Erythroblast (primary cell): ENCODE measurements at places on chromosomes 4 and X.

DNA sequence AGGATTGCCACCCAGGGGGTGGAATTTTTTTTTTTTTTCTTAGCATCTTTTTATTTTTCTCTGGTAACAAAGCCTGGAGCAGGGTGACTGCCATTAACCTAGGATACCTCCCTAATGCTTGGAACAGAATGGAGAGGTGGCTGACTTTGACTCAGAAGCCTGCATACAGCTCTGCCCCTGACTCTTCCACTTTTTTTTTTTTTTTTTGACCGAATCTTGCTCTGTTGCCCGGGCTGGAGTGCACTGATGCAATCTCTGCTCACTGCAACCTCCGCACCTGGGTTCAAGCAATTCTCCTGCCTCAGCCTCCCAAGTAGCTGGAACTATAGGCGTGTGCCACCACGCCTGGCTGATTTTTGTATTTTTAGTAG is 341 bp upstream of the SLC2A9 start:
- DNase-seq, result no peak

DNA sequence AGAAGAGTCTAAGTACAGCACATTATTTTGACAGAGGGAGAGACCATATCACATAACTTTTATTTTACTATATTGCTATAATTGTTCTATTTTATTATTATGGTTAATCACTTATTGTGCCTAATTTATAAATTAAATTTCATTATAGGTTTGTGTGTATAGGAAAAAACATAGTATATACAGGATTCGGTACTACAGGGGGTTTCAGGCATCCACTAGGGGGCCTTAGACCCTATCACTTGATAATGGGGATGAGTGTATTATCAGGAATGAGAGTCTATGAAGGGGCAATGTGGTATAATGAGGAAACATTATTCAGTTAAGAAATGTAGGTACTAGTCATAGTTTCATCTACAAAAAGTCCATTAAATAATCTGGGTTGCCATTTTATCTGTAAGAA is 833.1 kb downstream of the C4orf33 start:
- DNase-seq, result peak; percentile 1

- no peak for DNase-seq
Measured at GRCh38 chr4:36551697-36552214, 270.3 kb downstream of the DTHD1 start.

DNA sequence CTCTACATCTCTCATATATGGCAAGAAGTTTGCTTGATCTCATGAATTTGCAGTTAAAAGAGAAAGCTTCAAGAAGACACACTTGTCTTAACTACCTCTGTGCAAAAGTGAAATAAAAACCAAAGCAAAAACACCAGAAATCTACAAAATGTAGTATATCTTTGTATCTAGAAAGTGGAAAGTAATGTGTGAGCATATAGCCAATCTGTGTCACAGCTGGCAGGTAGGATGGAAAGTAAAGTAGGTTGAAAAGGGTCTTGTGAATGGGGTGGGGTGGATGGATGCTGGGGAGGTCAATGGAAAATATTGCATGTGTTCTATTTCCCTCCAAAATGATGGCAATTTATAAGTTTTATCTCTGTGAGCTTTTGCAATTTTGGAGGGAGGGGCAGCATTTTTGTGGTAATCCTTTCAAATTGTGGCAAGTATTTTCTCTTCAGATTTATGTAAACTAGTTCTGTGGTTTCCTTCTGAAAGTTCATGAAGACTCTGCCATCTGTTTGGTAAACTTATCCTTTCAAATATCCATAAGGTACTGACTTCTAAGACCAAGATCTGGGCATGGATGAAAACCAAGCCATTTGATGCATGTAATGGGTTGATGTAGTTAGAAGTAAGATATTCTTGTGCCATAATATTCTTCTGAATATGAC is 215.9 kb upstream of the GIMD1 start:
- no peak for DNase-seq

GRCh38 chrX:71992711-71993110 is 82.1 kb downstream of the NHSL2 start:
- no peak for DNase-seq

- DNase-seq, result no peak
Measured at GRCh38 chr4:167221084-167221483, 13.2 kb downstream of the SPOCK3 start.

- no peak for DNase-seq
Measured at GRCh38 chrX:138127314-138127713, 561.4 kb downstream of the ZIC3 start.

- no peak for DNase-seq
Measured at GRCh38 chr4:1503583-1504471, 97.6 kb upstream of the NKX1-1 start.

GRCh38 chrX:32545101-32545500 is 666.2 kb downstream of the DMD start:
- no peak for DNase-seq

DNA sequence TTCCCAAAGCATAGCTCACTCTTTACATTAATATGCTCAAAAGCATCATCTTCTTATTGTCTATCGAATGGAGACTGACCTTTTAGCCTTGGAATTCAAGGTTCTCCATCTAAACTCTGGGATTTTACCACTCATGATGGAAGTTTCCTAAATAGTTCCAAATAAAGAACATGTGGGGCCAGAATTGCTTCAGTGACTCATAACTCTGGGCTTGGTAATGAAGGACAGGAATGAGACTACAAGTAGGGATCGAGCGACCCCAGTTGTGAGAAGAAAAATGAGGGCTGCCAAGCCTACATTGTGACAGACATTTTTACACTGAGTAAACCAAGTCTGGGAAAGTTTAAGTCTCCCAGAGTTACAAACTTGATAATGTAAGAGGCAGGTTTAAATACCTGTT is 269.9 kb downstream of the CBLL2 start:
- no peak for DNase-seq

DNA sequence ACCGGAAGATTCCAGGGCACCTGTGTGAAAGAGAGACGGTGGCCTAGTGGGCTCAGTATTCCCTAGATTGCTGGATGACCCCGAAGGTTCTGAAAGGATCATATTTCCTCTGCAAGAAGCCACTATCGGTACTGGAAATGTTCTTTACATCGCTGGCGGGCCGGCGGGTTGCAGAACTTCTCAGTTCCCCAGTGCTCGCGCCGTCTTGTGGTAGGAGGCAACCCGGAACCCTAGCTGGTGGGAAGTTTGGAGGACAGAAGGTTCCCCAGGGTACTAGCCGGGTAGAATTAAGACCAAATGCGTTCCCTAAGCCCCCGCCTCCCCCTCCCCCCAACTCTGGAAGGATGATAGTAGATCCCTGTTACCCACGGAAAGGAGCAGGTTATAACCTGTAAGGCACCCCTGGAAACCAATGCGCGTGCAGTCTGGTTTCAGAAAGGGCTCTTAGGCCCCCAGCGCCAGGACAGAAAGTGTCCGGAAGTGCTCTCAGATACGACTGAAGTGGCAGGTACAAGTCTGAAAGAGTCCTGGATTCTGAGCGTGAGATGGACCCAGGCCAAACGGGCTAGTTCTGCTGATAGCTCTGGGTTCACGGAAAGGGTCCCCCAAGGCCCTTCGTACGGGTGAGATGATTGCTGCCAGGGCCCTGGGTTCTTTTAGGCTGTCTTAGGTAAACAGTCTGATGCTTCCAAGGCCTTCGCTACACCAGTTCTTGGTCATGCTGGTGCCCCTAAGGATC is 61.7 kb upstream of the DCAF8L1 start:
- no peak for DNase-seq

DNA sequence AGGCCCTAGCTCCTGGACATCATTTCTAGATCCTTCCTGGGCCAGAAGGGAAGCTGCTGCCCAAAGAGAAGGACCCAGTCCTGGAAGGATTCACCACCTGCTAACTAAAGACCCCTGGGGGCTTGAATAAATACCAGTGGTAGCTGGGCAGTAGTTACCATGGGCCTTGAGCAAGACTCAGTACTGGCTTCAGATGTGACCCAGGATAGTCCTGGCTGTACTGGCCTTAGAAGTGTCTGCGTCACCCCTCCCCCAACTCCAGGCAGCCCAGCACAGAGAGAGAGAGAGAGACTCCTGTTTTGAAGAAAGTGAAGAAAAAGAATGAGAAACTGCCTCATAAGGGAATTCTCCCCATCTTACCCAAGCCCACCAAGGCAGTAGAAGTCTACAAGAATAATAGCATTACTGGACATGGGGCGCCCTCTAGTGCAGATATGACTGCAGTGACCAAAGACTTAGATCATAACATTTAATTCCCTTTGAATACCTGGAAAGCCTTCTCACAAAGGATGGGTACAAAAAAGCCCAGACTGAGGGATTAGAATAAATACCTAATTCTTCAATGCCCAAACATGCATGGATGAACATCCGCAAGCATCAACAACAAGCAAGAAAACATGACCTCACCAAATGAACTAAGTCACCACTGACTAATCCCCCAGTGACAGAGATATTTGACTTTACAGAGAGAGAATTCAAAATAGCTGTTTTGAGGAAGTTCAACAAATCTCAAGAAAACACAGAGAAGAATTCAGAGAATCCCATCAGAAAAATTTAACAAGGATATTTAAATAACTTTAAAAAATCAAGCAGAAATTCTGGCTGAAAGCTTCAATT is 171.8 kb downstream of the HNRNPD start:
- peak; percentile 61 for DNase-seq

GRCh38 chr4:3607690-3608552 is 75.7 kb upstream of the LRPAP1 start:
- DNase-seq, result no peak

DNA sequence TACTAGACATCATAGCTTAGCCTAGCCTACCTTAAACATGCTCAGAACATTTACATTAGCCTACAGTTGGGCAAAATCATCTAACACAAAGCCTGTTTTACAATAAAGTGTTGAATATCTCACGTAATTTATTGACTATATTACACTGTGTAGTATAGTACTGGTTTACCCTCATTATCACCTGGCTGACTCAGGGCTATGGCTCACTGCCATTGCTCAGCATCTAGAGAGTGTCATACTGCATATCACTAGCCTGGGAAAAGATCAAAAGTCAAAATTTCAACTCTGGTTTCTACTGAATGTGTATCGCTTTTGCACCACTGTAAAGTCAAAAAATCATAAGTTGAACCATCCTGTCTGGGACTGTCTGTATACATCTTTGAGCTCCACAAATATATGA is 78.6 kb downstream of the CEP44 start:
- no peak for DNase-seq

DNA sequence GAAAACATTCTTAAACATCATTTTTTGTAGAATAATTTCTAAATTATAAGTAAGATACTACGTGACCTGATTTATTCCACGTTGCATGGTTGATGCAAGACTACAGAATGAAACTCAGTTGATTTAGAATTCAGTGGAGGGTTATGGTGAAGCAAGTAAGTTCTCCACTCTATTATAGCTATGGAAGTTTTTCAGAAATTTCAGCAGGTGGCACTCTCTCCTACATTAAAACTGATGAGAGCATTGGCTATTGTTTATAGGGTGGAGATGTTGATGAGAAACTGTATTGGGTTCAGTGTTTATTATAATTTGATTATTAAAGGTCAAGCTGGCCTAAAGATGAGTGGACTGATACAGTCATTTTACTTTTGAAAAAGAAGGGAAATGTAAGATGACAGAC is 88.0 kb downstream of the FNIP2 start:
- peak; percentile 73 for DNase-seq

- peak; percentile 62 for DNase-seq
Measured at GRCh38 chr4:2412885-2413716, 5.3 kb downstream of the ZFYVE28 start.

- no peak for DNase-seq
Measured at GRCh38 chr4:2487632-2488031, 18.7 kb downstream of the RNF4 start.

- DNase-seq, result no peak
Measured at GRCh38 chr4:150229520-150229919, 151.3 kb downstream of the DCLK2 start.

- no peak for DNase-seq
Measured at GRCh38 chr4:89704651-89705395, 132.1 kb downstream of the SNCA start.

- DNase-seq, result no peak
Measured at GRCh38 chr4:1539859-1540600, 133.8 kb upstream of the NKX1-1 start.

GRCh38 chr4:62881210-62881609 is 1528.0 kb downstream of the TECRL start:
- DNase-seq, result no peak

DNA sequence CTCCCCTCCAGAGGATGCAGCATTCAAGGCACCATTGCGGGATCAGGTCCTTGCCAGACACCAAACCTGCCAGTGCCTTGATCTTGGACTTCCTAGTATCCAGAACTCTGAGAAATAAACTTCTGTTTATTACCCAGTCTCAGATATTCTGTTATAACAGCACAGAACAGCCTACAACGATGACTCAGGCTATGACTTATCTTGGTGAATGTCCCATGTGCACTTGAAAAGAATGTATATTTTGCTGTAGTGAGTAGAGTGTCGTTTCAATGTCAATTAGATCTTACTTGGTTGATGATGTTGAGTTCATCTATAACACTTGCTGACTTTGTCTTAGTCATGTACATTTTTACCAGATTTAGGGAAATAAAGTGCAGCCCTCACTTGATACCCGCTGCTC is 34.5 kb upstream of the PGRMC1 start:
- DNase-seq, result no peak

DNA sequence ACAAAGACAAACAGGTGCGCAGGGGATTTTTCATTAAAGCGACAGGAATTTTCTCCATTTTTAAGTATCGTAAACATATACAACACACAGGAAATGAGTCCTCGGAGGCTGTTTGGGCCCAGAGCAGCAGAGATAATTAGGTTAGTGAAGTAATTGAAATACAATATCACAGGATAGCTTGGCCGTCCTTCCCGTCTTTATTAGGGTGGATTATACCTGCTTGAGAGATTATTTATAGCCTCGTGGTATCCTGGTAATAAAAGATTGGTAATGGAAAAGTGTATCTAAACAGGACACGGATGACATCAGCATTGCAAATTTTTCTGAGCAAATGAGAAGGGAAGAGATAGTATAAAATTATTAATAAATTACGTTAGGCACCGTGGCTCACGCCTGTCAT is 68.2 kb downstream of the CRLF2 start:
- no peak for DNase-seq

- DNase-seq, result no peak
Measured at GRCh38 chr4:184011826-184012380, 106.8 kb downstream of the STOX2 start.

GRCh38 chr4:588351-588849 is 12.3 kb upstream of the TMEM271 start:
- no peak for DNase-seq

DNA sequence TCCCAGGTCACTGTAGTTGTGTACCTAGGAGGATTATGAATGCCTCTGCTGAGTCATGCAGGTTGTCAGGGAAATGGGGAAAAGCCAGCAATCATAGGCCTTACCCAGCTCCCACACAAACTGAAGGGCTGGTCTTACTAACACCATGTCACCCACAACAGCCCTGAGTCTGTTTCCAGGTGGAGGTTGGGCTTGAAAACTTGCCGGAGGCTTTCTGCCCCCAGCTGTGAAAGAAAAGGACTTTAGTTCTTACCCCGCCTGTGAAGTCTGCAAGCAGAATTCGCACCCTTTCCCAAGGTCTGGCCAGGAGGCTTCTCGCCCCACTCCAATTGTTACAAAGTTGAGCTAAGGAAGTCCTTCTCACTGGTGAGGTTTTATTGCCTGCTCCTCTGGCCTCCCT is 143.9 kb downstream of the RPS6KA6 start:
- no peak for DNase-seq

GRCh38 chr4:105714071-105714521 is 5.5 kb downstream of the GSTCD start:
- peak; percentile 43 for DNase-seq
